ENCODE measurements at places on chromosomes 1 and 21.

DNA sequence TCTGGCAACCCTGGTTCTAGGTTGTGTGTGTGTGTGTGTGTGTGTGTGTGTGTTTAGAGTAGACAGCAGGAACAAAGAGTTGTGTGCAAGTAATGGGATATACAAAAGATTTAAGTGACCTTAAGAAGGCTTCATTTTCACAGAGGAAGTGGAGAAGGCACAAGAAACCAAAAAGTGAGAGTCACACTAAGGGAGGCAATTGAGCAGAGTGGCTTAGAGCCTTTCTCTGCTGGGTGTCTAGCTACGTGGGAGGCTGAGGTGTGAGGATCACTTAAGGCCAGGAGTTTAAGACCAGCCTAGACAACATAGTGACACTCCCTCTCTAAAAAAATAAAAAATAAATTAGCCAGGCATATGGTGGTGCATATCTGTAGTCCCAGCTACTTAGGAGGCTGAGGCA lies 44.4 kb upstream of the HAO2 start:
- no peak for DNase-seq

GRCh38 chr1:227666286-227666685 lies 68.8 kb downstream of the JMJD4 start:
- no peak for DNase-seq

- DNase-seq: no peak
Measured at GRCh38 chr21:32515874-32516273, 69.4 kb downstream of the TCP10L start.

GRCh38 chr1:78839704-78840277 lies 166.7 kb downstream of the ADGRL4 start:
- DNase-seq: no peak

DNA sequence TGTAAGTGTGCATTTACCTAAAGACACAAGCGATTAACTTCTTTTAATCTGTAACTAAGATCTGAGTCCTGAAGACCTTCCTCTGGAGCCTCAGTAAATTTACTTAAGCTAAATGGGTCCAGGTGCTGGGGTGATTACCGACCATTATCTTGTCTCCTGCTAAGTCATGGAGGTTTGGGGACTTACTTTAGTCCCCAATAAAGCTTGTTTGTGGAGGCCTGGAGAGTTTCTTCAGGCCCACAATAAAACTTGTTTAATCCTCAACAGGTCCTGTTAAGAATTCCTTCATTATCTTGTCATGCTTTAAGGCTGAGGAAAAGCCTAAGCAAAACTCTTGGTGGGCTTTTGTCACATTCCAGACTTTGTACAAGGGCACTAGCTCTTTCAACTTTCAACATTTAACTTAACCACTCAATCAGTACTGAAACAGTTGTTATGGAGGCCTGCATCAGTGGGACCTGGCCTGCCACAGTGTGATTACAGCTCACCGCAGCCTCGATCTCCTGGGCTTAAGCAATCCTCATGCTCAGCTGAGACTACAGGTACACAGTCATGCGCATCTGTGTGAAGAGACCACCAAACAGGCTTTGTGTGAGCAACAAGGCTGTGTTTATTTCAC lies 84.0 kb downstream of the FMO4 start:
- DNase-seq: no peak

GRCh38 chr1:58983162-58983561 lies 199.3 kb upstream of the JUN start:
- peak; percentile 35 for DNase-seq

DNA sequence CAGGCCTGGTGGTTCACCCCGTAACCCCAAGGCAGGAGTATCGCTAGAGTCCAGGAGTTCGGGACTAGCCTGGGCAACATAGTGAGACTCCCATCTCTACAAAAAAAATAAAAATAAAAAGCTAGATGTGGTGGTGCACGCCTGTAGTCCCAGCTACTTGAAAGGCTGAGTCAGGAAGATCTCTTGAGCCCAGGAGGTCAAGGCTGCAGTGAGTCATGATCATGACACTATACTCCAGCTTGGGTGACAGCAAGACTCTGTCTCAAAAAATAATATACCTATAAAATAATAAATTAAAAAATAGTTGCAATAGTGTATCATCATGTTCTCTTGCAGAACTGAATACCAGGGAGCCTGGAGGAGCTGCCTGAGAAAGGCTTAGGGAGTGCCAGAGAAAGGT lies 19.9 kb upstream of the TMEM39B start:
- DNase-seq: no peak

DNA sequence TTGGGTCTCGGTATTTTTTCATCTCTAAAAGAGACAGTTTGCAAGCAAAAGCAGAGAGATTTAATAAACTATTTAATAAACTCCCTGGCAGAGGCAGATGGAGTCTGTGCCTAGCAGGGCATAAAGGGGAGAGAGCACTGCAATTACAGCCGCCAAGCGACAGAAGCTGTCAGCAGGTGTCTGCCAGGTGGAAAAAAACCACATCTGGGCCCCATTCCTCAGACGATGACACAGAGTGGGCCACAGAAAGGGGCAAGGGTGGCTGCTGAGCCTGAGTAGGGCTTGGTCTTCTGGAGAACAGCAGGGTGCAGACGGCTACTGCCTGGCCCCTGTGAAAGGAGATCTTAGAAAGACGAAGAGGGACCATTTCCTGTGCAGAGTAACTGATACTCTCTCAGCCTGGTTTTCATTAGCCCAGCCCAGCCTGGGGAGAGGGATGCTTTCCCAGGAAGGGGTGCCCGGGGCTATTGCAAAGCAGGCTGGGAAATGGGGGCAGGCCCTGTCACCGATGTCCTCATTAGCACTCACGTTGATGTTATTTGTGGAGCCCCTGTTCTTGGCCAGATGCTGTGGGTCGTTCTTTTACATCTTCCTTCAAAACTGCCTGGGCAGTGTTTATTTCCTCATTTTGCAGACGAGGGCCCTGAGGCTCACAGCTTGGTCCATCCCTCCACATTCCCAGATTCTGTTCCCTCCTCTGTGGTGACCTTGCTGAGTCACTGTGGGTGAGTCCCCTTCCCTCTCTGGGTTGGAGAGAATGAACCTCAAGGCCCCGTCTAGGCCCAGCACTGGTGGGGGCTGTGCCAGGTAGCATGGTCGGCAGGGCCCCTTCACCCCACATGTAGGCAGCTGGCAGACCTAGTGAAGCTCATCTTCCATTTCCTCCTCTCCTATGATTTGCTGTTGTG lies 472.7 kb downstream of the PTPRU start:
- DNase-seq: peak; percentile 63

GRCh38 chr1:100350787-100351094 lies 1.6 kb upstream of the CDC14A start:
- no peak for DNase-seq

DNA sequence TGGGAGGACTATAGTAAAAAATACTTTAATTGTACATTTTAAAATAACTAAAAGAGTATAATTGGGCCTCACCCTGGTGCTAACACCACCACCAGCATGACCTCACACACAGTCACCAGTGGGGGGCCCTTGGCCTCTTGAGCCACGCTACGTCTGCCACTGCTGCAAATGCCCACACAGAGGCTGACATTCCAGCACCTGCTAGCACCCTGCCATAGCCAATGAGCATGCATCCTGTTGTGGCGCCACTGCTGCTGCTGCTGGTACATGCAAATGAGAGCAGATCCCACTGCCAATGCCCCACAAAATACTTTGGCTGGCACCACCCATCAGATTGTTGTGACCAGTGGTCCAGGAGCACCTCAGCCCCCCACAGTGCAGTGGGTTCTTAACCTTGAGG lies 31.5 kb upstream of the TNR start:
- no peak for DNase-seq

- no peak for DNase-seq
Measured at GRCh38 chr1:240492832-240493440, 119.0 kb downstream of the GREM2 start.

DNA sequence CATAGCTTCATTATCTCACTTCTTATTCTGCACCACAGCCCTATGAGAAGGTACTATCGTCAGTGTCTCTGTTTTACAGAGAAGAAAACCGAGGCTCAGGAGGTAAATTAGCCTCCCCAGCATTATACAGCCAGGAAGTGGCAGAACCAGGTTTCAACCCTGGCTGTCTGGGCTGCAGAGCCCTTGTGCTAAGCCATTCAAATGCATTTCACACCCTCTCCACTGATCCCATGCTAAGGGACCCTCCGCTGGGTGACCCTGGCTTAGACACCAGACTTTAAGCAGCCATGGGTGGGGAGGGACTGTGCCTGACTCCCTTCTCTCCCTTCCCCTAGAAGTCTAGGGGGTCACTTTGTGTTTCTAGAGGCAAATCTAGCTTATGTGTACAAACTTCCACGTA lies 87.5 kb downstream of the RRAGC start:
- no peak for DNase-seq

- DNase-seq: no peak
Measured at GRCh38 chr1:212518188-212519054, 85.7 kb downstream of the NENF start.

- no peak for DNase-seq
Measured at GRCh38 chr1:51719146-51719545, 102.3 kb downstream of the OSBPL9 start.

GRCh38 chr1:88175120-88175630 lies 508.9 kb upstream of the PKN2 start:
- DNase-seq: no peak

GRCh38 chr1:50163680-50164079 lies 55.0 kb downstream of the ELAVL4 start:
- DNase-seq: no peak

- DNase-seq: no peak
Measured at GRCh38 chr1:90723590-90724108, 6.5 kb upstream of the BARHL2 start.

DNA sequence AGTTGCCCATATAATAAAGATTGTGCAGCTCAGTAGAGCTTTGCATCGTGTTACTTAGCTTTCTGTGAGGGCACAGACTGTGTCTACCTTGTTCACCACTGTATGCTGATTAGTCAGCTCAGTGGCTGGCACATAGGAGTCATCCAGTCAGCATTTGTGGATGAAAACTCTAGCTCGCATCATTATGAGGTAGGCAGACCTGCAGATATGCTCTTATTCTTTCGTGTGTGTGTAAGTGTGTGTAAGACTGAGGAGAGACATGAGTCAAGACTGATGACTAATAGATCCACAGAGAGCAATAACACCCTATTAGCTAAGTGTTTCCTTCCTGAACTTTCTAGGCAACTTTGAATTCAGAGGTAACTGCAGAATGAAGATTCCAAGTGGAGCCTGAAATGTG lies 17.1 kb downstream of the TTF2 start:
- DNase-seq: peak; percentile 77

- DNase-seq: peak; percentile 41
Measured at GRCh38 chr1:34865981-34866761, 6.6 kb upstream of the SMIM12 start.

DNA sequence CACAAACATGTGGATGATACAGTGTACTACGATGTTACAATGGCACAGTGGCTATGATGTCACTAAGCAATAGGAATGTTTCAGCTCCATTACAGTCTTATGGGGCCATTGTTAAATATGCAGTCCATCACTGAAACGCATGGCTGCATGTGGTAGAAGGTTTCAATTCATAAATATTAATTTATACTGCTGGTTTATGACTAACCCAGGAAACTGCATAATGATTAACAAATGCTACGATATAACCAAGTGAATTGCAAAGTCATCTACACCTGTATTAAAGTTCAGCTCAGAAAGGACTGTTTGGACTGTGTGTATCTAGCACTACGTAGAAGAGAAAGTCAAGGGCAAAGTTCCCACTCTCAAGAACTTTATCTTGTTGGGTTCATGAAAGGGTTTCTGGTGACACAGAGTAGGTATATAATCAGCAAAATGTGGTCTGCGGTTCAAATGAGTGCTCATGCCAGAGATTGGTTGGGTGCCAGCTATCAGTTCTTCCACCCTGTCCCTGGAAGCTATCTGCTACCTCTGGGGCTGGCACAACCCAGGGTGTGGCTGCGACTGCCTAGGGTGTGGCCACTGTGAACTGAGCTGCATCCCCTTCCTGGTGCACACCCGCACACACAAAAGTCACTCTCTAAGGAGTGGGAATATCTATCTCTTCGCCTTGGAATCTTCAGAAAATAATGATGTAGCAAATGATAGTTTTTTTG lies 14.8 kb downstream of the MGST3 start:
- DNase-seq: no peak

- DNase-seq: no peak
Measured at GRCh38 chr1:39105841-39106765, 80.0 kb downstream of the NDUFS5 start.

- DNase-seq: no peak
Measured at GRCh38 chr1:215287362-215287761, 204.8 kb downstream of the KCNK2 start.

- DNase-seq: no peak
Measured at GRCh38 chr21:44720170-44720569, 8.8 kb upstream of the TSPEAR start.

DNA sequence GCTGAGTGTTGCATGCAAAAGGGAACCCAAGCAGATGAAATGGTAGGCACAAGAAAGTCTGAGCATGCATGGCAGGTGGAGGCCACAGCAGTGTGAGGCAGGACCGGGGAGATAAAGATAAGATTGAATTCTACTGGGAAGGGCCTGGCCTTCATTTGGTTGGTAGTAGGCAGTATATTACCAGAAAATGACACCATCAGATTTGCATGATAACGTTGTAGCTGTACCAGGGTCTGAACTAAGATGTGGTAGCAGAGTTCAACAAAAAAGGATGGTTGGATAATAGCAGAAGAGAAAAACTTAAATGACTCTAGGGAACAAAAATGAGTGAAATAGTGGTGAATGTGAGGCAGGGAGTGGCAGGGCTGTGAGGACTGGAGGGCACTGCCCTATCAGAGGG lies 75.6 kb upstream of the DNAJC6 start:
- no peak for DNase-seq

DNA sequence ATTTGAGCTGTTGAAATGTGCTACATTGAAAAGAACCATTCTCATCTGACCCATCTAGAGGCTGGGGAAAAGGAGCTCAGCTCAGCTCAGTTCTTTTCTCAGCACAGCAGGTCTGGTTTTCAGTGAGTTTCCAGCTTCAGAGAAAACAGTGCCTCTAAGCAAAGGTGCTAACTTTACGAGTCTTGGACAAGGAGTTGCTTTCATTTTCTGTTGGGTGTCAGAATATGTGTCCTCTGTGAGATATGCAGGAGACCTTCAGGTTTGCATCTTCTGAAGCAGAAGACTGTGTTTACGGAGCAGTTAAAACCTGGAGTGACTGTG lies 321.3 kb upstream of the USP24 start:
- DNase-seq: no peak

GRCh38 chr1:107557095-107557494 lies 407.9 kb downstream of the VAV3 start:
- DNase-seq: no peak

GRCh38 chr21:30684506-30684905 lies 34.1 kb downstream of the KRTAP21-3 start:
- DNase-seq: no peak
